Mesenchymal stem cell (in vitro differentiated cells and primary cell): ENCODE measurements at places on chromosomes 7 and 10.

- no peak overlapping the region for H3K4me3 ChIP-seq
- DNase-seq = peak; percentile 72
- no peaks in the 10 kb centered on the region for H3K36me3 ChIP-seq
- H3K27me3 ChIP-seq = no peaks in the 10 kb centered on the region
- peak overlapping the region; percentile 77 for H3K27ac ChIP-seq
- H3K4me1 ChIP-seq = peaks cover 18% of the 10 kb centered on the region
These were observed 24.8 kb upstream of the EIF5AL1 start for GRCh38 chr10:79487296-79488194.

- no peak overlapping the region for H3K27ac ChIP-seq
- H3K4me3 ChIP-seq = no peak overlapping the region
- peaks cover 14% of the 10 kb centered on the region for H3K4me1 ChIP-seq
- H3K36me3 ChIP-seq = peaks cover 4% of the 10 kb centered on the region
These were observed 7.2 kb downstream of the RGS10 start for GRCh38 chr10:119535305-119535704.

- H3K4me3 ChIP-seq = no peak overlapping the region
- H3K27ac ChIP-seq = no peak overlapping the region
- DNase-seq = no peak
- H3K4me1 ChIP-seq = no peaks in the 10 kb centered on the region
- H3K27me3 ChIP-seq = no peaks in the 10 kb centered on the region
- H3K36me3 ChIP-seq = peaks cover 42% of the 10 kb centered on the region
These were observed 13.1 kb downstream of the BMS1 start for GRCh38 chr10:42795701-42796100.

- H3K27ac ChIP-seq = no peak overlapping the region
- H3K4me3 ChIP-seq = no peak overlapping the region
- peaks cover 92% of the 10 kb centered on the region for H3K27me3 ChIP-seq
- DNase-seq = no peak
- no peaks in the 10 kb centered on the region for H3K36me3 ChIP-seq
These were observed 1.7 kb upstream of the HOXA13 start for GRCh38 chr7:27201580-27202017.

DNA sequence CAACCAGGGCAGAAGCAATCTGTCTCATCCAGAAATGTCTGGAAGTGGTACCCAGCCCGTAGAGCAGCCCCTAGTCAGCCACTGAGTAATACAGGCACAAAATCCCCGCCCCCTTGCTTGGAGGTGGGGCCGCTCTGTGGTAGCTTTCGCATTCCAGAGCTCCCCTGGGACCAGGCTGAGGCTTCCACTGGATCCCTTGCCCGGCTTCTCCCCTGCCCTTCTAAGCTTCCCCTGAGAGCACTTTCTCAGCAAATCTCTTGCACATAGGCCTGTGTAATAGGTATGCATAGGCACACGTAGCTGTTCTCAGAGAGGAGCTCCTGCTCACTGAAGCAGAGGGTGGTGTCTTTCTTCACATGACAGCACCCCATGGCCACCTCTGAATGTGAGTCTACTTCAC lies 144.2 kb downstream of the BMS1 start:
- H3K36me3 ChIP-seq = no peaks in the 10 kb centered on the region
- H3K4me1 ChIP-seq = no peaks in the 10 kb centered on the region
- no peak overlapping the region for H3K27ac ChIP-seq
- peaks cover 34% of the 10 kb centered on the region for H3K27me3 ChIP-seq
- peak; percentile 25 for DNase-seq
- H3K4me3 ChIP-seq = no peak overlapping the region

- H3K4me3 ChIP-seq = no peak overlapping the region
- H3K4me1 ChIP-seq = no peaks in the 10 kb centered on the region
- peak; percentile 25 for DNase-seq
- H3K27ac ChIP-seq = no peak overlapping the region
These were observed 960.7 kb upstream of the CELF2 start for GRCh38 chr10:10056961-10057360.

- peaks cover 6% of the 10 kb centered on the region for H3K36me3 ChIP-seq
- H3K4me3 ChIP-seq = no peak overlapping the region
These were observed 30.1 kb downstream of the NUDCD3 start for GRCh38 chr7:44460325-44460724.

- no peaks in the 10 kb centered on the region for H3K4me1 ChIP-seq
- no peaks in the 10 kb centered on the region for H3K36me3 ChIP-seq
- H3K4me3 ChIP-seq = no peak overlapping the region
- H3K27ac ChIP-seq = no peak overlapping the region
- DNase-seq = no peak
These were observed 15.9 kb downstream of the HYAL4 start for GRCh38 chr7:123860848-123861247.

GRCh38 chr7:100489824-100490223 lies 6.1 kb downstream of the NYAP1 start:
- H3K27me3 ChIP-seq = no peaks in the 10 kb centered on the region
- no peak overlapping the region for H3K4me3 ChIP-seq
- peak; percentile 96 for DNase-seq
- H3K27ac ChIP-seq = no peak overlapping the region
- H3K36me3 ChIP-seq = no peaks in the 10 kb centered on the region
- peaks cover 23% of the 10 kb centered on the region for H3K4me1 ChIP-seq
